ENCODE measurements at places on chromosomes 6 and 20.

DNA sequence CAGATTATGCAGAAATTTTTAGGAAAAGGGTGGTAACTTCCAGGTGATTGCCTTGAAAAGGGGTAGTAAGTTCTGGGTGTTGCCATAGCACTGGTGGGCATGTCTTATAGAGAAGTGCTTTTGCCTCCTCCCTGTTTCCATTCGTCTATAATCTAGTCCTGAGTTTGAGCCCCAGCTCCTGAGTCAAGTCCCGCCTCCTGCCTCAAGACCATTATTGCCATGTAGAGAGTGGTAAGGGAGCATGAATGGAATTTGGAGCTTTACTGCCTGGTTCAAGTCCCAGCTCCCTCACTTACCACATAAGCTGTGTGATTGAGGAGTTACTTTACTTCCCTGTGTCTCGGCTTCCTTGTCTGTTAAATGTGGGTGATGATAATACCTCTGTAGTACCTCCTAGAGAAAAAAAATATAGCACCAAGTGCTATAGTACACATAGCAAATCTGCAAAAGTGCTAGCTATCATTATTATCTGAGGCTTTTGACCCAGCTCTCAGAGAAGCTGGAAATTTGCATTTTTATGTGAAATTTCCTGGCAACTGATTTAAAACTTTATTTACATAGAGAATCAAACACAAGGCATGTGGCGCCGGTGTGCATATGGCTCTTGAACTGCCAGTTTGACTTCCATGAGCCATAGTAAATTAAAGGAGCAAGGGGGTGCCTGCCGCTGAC is 36.0 kb downstream of the TGM6 start:
- DNase-seq = no peak

DNA sequence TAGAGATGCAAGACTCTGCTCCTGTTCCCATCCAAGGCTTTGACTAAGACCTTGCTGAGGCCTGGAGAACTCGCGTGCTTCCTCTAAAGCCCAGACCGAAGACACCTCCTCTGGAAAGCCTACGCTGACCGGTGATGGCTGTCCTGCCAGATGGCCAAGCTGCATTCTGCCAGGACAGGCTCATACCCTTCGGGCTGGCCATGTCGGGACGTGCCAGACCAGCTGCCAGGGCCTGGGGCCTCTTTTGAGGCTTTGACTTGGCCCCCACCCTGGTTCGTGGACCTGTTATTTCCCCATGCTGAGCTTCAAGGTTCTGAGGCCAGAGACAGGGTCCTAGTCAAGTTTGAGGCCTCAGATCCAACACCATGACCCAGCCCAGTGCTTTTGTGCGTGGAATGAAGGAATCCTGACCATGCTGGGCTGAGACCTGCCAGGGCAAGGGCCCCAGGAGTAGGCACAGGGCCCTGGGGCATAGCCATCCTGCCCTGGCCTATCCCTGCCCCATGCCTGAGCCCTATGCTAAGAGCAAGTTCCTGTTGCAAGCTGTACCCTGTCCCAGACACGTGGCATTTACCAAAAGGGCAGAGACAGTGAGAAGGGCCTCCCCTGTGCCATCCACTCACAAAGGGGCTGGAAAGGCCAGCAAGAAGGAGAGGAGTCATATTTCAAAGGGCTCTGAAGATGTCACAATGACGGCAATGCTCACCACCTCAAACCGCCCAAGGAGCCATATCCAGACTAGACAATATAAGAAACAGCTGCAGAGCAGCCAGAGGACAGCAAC is 42.8 kb downstream of the MRPL14 start:
- no peak for DNase-seq

- no peak for DNase-seq
These were observed 913.0 kb downstream of the C6orf118 start for GRCh38 chr6:164396071-164397047.

- no peak for DNase-seq
These were observed 38.6 kb downstream of the AKIRIN2 start for GRCh38 chr6:87663434-87663833.

DNA sequence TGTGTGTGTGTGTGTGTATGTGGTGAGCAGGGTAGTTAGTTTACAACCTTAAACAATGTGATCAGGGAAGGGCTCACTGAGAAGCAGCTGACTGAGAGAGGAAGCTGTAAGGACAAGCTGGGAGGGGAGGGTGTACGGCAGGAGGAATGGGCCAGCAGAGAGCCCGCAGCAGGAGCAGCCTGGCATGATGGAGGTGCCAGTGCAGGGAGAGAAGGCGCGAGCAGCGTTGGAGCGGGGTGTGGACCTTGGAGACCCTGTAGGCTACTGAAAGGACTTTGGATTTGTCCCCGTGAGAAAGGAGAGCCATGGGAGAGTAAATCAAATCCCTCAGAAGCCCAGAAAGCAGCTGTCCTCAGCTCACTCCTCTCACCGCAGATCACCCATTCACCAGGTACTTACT is 18.5 kb downstream of the FAM209B start:
- DNase-seq = no peak

DNA sequence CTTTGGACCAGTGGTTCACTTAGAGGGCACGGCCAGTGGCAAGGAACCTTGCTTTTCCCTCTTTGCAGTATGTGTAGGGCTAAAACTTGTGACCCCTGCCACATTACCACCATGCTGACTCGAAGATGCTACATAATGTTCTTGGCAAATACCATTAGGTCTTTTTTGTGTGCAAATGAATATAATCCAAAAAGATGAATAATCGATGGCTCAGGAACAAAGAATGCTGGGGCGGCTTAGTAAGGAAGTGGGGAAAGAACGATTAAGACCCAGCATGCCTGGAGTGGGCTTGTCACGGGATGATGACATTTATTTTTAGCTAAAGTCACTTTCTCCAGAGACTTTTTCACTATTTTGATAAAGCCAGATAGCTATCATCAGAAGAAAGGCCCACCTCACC is 23.1 kb downstream of the CMTR1 start:
- DNase-seq = peak; percentile 73

- DNase-seq = no peak
These were observed 67.7 kb upstream of the NOTCH4 start for GRCh38 chr6:32291543-32291942.

GRCh38 chr6:125013938-125014660 is 51.9 kb downstream of the RNF217 start:
- DNase-seq = peak; percentile 45

DNA sequence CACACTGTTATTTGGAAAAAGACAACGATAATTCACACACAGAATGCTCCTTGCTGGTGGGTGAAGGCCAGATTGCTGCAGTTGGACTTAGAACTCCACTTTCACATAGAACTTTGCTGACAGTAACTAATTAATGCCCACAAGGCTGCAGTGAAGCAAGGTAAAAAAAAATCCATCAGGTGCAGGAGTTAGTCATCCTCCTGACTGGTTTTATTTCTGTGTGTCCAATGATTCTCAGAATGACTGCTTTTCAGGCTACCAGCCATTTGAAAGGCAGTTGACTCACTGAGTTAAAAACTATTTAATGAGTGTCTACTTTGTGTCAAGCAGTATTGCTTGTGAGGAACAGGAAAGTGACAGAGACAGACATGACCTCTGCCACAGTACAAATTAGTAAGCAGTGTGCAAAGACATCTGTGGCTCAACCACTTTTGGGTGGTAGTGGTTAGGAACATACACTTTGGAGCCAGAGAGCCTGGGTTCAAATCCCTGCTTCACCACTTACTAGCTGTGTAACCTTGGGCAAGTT is 41.9 kb downstream of the ELOVL5 start:
- no peak for DNase-seq

GRCh38 chr20:39123185-39123557 is 161.0 kb downstream of the DHX35 start:
- no peak for DNase-seq
